ENCODE measurements at places on chromosomes 11 and 22.

GRCh38 chr11:75592715-75593114 lies 30.7 kb downstream of the SERPINH1 start:
- H3K4me1 ChIP-seq, result no peaks in the 10 kb centered on the region
- no peaks in the 10 kb centered on the region for H3K27me3 ChIP-seq
- DNase-seq, result no peak
- H3K27ac ChIP-seq, result no peak overlapping the region
- H3K4me3 ChIP-seq, result no peak overlapping the region

DNA sequence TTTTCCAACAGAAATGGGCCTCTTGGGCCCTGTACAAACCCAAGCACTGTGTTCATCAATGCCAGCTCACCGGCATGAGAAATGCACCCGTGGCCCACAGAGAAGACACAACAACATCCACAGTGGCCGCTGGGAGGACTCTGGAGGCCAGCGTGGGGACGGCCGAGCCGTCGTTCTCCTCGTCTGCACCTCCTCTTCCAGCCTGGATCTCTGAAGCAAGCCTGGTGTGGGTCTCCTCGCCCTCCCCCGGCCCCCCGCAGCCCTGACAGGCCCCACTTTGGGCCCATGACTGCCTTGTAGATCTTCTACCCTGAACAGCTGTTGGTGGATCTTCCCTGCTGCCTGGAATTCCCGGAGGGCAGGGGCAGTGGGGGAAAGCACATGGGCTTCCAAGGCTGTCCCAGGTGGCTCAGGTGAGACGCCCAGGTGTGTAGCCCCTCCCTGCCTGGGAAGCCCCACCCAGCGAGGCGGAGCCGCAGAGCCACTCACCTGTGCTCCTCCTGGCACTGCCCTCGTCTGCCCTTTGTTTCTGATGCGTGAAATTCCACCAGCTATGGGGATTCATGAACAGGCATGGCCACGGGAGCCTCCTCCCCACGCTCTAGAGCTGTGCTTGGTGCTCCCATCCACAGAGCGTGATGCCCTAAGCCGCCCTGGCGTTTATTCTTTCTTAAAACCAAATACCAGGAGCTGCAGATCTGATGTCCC lies 225.9 kb downstream of the BRD1 start:
- no peak for DNase-seq
- H3K27ac ChIP-seq, result no peak overlapping the region
- H3K4me1 ChIP-seq, result no peaks in the 10 kb centered on the region
- H3K4me3 ChIP-seq, result no peak overlapping the region

GRCh38 chr11:27194976-27195375 lies 154.4 kb downstream of the BBOX1 start:
- no peaks in the 10 kb centered on the region for H3K27me3 ChIP-seq
- H3K4me3 ChIP-seq, result no peak overlapping the region
- no peaks in the 10 kb centered on the region for H3K4me1 ChIP-seq
- no peaks in the 10 kb centered on the region for H3K36me3 ChIP-seq
- H3K27ac ChIP-seq, result no peak overlapping the region

DNA sequence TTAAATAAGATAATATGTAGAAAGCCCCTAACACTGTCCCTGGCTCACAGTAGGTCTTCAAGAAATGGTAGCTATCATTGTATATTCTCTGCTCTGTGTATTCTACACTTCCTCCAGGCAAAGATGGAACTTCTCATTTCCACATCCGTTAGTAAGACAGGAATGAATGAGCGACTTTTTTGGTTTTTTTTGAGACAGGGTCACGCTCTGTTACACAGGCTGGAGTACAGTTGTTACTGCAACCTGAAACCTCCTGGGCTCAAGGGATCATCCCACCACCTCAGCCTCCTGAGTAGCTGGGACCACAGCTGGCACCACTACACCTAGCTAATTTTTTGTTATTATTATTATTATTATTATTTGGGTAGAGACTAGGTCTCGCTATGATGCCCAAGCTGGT lies 2.3 kb upstream of the CLPB start:
- no peaks in the 10 kb centered on the region for H3K27me3 ChIP-seq
- no peak overlapping the region for H3K27ac ChIP-seq
- H3K36me3 ChIP-seq, result no peaks in the 10 kb centered on the region
- no peaks in the 10 kb centered on the region for H3K4me1 ChIP-seq
- no peak for DNase-seq
- H3K4me3 ChIP-seq, result no peak overlapping the region

DNA sequence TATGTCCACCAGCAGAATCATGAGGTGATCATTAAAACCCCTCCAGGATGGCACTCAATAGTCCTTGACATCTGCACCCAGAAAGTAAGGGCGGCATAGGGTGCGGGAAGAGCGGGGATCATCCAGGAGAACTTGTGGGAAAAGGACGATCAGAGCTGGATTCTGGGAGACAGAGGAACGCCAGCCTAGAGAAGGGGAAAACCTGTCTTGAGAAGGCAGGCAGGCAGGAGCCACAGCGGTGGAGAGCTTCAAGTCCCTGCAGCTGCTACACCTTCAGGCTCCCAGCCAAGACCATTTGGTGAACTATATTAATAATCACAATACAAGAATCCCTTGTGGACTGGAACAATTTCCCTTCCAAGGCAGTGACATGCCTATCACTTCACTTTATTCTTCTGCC lies 134.3 kb downstream of the BUD13 start:
- no peaks in the 10 kb centered on the region for H3K27me3 ChIP-seq
- H3K36me3 ChIP-seq, result no peaks in the 10 kb centered on the region
- DNase-seq, result no peak
- H3K27ac ChIP-seq, result no peak overlapping the region
- H3K4me3 ChIP-seq, result no peak overlapping the region

- H3K27me3 ChIP-seq, result no peaks in the 10 kb centered on the region
- no peak overlapping the region for H3K4me3 ChIP-seq
- H3K4me1 ChIP-seq, result no peaks in the 10 kb centered on the region
- no peak for DNase-seq
- H3K27ac ChIP-seq, result no peak overlapping the region
Observed at GRCh38 chr11:120858740-120859139, 165.2 kb upstream of the TBCEL start.

- DNase-seq, result no peak
- no peak overlapping the region for H3K4me3 ChIP-seq
- H3K27ac ChIP-seq, result no peak overlapping the region
- H3K36me3 ChIP-seq, result no peaks in the 10 kb centered on the region
- H3K27me3 ChIP-seq, result no peaks in the 10 kb centered on the region
Observed at GRCh38 chr11:31240340-31240904, 129.1 kb downstream of the DCDC1 start.

- no peak overlapping the region for H3K27ac ChIP-seq
- peaks cover 3% of the 10 kb centered on the region for H3K4me1 ChIP-seq
- peak; percentile 28 for DNase-seq
- no peaks in the 10 kb centered on the region for H3K27me3 ChIP-seq
- no peak overlapping the region for H3K4me3 ChIP-seq
Observed at GRCh38 chr22:45648301-45649117, 23.1 kb upstream of the ATXN10 start.

- no peaks in the 10 kb centered on the region for H3K36me3 ChIP-seq
- DNase-seq, result no peak
- no peaks in the 10 kb centered on the region for H3K27me3 ChIP-seq
- H3K27ac ChIP-seq, result no peak overlapping the region
Observed at GRCh38 chr11:92253421-92253820, 28.8 kb downstream of the FAT3 start.

DNA sequence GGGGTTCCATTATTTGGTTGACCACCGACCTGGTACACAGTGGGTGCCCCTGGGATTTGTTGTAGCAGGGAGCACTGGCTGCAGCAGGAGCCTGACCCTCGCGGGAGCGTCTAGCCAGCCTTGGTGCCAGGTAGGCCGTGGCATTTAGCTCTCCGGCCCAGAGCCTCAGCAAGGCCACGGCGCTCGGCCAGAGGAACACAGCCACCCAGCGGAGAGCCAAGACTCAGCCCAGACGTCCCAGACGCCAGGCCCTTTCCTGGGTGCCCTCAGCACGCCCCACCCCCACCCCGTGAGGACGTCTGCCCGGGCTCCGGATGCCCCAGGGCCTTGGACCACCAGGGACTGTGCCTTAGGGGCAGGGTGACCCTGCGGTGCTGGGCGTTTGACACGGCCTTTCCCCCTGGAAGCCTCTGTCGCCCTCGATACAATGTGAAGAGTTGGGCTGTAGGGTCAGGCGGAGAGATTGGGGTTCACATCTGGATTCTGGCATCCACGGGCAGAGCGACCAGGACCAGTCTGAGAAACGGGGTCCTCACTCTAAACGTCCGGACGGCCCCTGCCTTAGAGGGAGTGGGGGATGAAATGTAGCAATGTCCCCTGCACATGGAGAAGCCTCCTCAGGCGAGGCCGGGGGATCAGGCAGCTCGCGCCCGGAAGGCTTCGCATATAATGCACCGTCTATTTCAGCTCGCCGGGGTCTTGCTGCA lies 99.2 kb upstream of the FGF3 start:
- H3K27me3 ChIP-seq, result no peaks in the 10 kb centered on the region
- H3K4me1 ChIP-seq, result no peaks in the 10 kb centered on the region
- peak; percentile 75 for DNase-seq
- no peak overlapping the region for H3K4me3 ChIP-seq
- H3K27ac ChIP-seq, result no peak overlapping the region

- peak; percentile 55 for DNase-seq
- H3K27me3 ChIP-seq, result peaks cover 12% of the 10 kb centered on the region
- H3K27ac ChIP-seq, result no peak overlapping the region
- no peaks in the 10 kb centered on the region for H3K36me3 ChIP-seq
- no peaks in the 10 kb centered on the region for H3K4me1 ChIP-seq
Observed at GRCh38 chr11:121722431-121723245, 269.9 kb upstream of the SORL1-AS1 start.

GRCh38 chr11:81987829-81988472 lies 745.7 kb downstream of the FAM181B start:
- H3K4me1 ChIP-seq, result peaks cover 6% of the 10 kb centered on the region
- H3K27ac ChIP-seq, result no peak overlapping the region
- DNase-seq, result no peak
- H3K36me3 ChIP-seq, result no peaks in the 10 kb centered on the region
- H3K27me3 ChIP-seq, result no peaks in the 10 kb centered on the region

- no peak overlapping the region for H3K27ac ChIP-seq
- no peak for DNase-seq
- H3K27me3 ChIP-seq, result no peaks in the 10 kb centered on the region
- H3K4me1 ChIP-seq, result no peaks in the 10 kb centered on the region
- no peaks in the 10 kb centered on the region for H3K36me3 ChIP-seq
- H3K4me3 ChIP-seq, result no peak overlapping the region
Observed at GRCh38 chr11:59259047-59259446, 46.3 kb upstream of the MPEG1 start.
